ENCODE measurements at places on chromosomes 6 and 20.
A peak's percentile ranks its signal among the peaks of the same experiment; 100 is the strongest.

GRCh38 chr6:150492507-150492906, 107.2 kb upstream of the PLEKHG1 start:
- no peak for DNase-seq

GRCh38 chr6:130111031-130111430, 92.7 kb downstream of the L3MBTL3 start:
- DNase-seq: no peak

GRCh38 chr6:31979238-31979898, 2.5 kb upstream of the C4A start:
- DNase-seq: no peak

- DNase-seq: no peak
Observed at GRCh38 chr6:134057478-134057877, 5.1 kb upstream of the SLC2A12 start.

- DNase-seq: peak; percentile 80
Observed at GRCh38 chr20:57381596-57382503, 9.3 kb upstream of the RBM38 start.

GRCh38 chr6:109237077-109237985, 142.0 kb downstream of the CEP57L1 start:
- peak; percentile 41 for DNase-seq

GRCh38 chr20:46562373-46563169, 12.1 kb upstream of the OCSTAMP start:
- DNase-seq: peak; percentile 28

DNA sequence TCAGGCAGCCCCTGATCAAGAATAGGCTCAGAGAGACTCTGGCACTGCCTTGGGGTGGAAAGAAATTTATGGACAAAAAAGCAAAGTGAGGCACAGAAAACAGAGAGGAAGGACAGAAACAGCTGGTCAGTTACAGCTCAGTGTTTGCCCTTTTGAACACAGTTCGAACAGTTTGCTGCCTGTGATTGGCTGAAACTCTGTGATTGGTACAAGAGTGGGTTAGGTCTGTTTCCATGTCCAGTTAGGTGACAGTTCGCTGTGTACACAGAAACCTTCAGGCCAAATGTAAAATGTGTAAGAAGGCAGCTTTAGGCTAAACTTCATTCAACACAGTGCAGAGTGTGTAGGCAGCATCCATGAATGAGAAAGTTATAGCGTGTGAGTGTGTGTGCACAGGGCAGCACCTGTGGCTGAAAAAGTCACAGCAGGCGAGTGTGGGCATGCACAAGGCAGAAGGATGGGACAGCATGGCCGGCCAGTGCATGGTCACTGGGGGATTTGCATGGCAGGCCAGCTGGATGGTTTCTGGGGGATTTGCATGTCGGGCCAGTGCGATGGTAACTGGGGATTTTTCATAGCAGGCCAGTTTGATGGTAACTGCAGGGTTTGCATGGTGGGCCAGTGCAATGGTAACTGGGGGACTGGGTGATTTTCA, 75.4 kb upstream of the FRMD1 start:
- DNase-seq: no peak

- DNase-seq: no peak
Observed at GRCh38 chr6:132715204-132715603, 1.3 kb upstream of the VNN1 start.

DNA sequence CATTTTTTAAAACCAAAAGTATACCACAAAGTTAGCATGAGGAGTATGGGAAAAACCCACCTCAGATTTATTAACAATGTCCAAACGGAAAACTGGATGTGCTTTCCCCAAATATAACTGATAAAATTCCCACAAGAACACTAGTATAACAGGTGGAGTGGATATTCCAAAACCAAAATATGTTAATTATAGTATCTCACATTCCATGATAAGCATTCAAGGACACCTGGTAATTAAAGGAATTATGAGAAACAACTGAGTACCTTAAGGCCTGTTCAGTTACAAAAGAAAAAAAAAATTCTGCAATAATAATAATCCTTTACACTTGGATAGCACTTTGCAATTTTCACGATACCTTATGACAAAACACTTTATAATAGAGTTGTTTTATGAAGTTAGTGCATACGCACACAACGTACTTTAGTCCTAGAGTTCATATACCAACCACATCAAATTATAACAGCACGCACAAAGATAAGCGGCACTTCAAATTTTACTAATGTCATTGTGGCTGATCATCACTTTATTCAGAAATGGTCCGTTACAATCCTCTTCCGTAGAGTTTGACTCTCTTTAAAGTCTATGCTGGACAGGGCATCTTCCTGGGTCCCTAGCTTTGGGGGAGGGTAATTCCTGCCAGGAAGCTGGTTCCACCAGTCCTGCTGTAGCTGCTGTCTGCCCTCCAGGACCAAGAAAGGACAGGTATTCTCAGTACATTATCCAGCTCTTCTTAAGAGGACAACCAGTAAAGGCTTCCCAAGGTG, 1.7 kb downstream of the CDK19 start:
- no peak for DNase-seq

- no peak for DNase-seq
Observed at GRCh38 chr6:5305968-5306626, 44.8 kb downstream of the FARS2 start.

DNA sequence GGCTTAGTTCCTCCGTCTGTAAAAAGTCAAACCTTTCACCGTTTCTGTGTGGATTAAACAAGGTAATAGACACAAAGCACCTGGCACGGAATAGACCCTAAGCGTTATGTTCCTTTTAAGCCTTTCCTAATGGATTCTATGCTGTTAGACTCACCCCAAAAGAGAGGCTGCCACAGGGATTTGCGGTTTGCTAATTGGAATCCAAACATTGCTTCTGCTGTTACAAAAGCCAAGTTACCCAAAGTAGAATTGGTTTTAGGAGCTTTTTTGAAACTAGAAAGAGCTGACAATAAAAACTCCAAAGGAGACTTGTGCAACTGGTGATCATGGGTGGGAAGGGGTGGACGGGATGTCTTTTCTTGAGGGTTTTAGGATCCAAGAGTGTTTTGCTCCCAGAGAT, 178.0 kb downstream of the BMP7 start:
- no peak for DNase-seq

DNA sequence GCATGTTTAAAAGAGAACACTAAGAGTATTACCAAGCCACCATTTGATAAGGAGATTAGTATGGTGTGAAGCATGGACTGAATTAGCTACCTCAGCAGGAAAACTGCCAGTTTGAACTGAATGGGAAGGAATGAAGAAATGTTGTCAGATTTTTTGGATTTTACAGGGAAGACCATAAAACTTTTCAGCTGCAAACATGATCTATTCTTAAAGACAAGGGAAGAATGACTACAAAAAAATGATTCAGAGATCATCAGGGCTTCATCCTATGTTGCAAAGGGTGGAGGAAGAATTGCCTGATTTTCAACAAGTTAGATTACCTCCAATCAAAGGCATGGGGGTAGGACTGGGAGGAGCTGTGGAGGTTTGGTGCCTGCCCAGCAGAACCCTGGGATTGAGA, 49.3 kb upstream of the MTRF1L start:
- no peak for DNase-seq
